ENCODE measurements at places on chromosomes 12 and 14. TPM values are rescaled to one million over a fixed set of nuclear protein-coding genes. Genes with fewer than 3 reads are reported as not detected.

GRCh38 chr12:50928392-50928791, 24.0 kb upstream of the HIGD1C start:
- DNase-seq: no peak

GRCh38 chr12:2779281-2779680, 15.5 kb upstream of the FKBP4 start:
- no peak for DNase-seq

DNA sequence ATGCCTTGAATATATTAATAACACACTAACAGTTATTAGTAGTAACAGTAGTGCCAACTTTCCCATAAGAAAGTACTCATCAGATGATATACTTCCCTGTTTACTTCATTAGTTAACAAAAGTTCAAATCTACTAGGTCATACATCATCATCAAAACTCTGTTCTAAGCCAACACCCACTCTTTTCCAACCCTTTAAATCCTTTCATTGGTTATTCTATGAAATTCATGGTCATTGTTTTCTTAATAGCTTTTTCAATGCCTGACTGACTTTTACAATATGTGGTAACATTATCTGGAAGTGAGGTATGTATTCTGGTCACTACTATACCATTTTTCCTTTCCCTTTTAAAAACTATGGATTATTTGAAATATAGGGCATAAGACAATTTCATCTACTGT, 9.7 kb downstream of the NTS start:
- no peak for DNase-seq

DNA sequence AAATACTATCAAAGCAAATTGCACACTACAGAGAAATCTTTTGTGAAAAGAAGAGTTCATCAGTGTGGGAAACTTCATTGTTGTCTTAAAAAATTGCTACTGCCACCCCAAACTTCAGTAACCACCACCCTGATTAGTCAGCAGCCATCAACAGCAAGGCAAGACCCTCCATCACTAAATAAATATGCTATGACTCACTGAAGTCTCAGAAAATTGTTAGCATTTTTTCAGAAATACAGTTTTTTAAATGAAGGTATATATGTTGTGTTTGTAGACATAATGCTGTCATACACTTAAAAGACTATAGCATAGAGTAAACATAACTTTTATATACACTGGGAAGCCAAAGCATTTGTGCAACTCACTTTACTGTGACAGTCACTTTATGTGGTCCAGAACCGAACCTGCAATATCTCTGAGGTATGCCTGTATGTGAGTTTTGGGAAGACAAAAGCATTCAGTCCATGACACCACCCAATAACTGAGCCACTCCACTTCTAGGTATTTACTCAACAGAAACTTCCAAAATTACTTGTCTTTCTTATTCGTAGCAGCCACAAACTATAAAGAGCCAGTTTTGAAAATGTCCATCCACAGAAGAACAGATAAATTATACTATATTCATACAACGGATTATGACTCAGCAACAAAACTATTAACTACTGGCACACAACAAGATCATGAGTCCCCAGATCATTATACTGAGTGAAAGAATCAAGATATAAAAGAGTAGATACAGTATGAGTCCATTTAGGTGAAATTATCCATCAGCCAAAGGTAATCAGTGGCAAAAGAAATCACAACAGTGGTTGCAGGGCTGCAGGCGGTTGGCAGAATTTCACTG, 649.6 kb downstream of the BCL11B start:
- no peak for DNase-seq

Gene IFNG-AS1
- not detected for total RNA-seq

GRCh38 chr12:59087077-59087673, 166.9 kb upstream of the LRIG3 start:
- DNase-seq: no peak

- no peak for DNase-seq
These were observed 5.0 kb downstream of the TBX5 start for GRCh38 chr12:114400925-114401324.

- no peak for DNase-seq
These were observed 196.9 kb downstream of the KITLG start for GRCh38 chr12:88383405-88383804.

DNA sequence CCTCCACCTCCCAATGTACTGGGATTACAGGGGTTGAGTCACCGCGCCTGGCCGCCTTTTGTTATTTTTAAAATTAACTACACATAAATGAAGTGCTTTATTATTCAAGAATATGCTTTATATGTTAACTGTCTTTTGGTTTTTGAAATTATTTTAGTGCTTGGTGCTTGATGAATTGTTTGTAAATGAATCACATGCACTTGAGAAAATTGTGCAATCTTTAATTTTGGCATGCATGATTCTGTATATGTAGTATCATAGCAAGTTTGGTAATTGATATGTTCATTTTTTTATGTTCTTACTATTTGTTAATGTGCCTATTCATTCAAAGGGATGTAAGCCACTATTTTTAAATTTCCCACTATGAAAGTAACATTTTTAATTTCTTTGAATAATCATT, 440.9 kb downstream of the NAV3 start:
- DNase-seq: no peak

Gene SLC24A4
- 0.34 TPM for total RNA-seq

DNA sequence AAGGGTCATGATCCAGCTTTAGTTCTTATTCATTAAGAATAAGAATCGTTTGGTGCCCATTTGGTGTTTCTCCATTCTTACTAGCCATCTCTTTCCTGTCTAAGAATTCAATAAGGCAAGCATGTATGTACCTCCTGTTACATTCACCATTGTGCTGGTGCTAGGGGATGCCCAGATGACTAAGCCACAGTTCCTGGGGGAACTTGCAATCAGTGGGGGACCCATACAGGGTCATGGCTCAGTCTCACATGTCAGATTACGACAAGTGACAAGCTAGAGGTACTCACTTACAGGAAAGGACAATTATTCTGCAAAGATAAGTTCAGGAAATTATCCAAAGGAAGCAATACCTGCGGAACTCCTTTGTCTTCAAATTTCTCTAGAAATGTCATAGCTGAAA, 125.4 kb downstream of the STXBP6 start:
- no peak for DNase-seq

Gene SRRM4
- total RNA-seq: 183 TPM

- no peak for DNase-seq
These were observed 37.9 kb downstream of the PTPN21 start for GRCh38 chr14:88516861-88517357.

- no peak for DNase-seq
These were observed 4.3 kb upstream of the DLK1 start for GRCh38 chr14:100722367-100722766.

Gene RHNO1
- 14.8 TPM for total RNA-seq

- DNase-seq: no peak
These were observed 219.0 kb downstream of the SPTSSA start for GRCh38 chr14:34243001-34243400.

DNA sequence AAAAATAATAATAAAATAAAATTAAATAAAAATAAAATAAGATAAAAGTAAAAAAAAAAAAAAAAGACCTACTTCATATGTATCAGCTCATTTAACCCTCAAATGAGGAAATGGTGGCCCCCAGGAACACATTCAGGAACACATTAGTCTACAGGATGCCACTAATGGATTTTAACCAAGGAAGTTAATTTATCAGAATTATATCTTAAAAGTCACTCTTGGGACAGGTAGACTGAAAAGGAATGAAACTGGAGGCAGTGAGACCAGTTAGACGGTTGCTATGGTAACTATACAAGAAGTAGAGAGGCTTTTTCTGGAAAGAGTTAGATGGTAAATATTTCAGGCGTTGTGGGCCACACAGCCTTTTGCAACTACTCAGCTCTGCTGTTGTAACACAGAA, 54.9 kb downstream of the SCN8A start:
- DNase-seq: no peak

Gene TSPAN11
- 31.0 TPM for total RNA-seq

Gene GSC
- total RNA-seq: not detected

DNA sequence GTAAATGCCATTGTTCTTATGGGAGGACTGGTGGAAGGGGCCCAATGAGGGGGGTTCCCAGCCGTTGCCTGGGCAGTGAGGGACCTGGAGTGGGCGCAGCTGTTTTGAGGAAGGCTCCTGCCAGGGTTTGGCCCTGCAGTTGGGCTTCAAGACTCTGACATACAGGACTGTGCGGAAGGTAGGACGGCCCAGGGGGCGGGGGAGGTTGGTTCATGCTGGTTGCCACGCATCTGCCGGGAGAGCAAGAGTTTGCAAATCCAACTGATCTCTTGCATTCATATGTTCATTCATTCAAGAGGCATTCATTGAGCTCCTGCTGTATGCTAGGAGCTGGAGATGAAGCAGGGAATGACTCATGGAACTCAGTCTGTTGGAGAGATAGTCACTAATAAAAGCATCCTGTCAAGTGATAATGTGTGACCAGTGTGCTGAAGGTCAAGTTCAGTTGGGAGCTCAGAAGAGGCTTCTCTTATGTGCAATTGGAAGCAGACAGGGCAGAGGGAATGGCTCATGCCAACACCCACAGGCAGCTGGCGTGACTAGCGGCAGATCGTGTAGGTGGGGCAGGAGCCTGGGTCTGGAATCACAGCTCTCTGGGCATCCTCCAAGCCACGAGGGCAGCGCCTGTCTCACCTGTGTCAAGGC, 7.8 kb downstream of the SH2B3 start:
- DNase-seq: no peak
